ENCODE measurements at places on chromosomes 2 and 18.

- no peak for DNase-seq
Observed at GRCh38 chr2:36889795-36890194, 76.5 kb downstream of the STRN start.

DNA sequence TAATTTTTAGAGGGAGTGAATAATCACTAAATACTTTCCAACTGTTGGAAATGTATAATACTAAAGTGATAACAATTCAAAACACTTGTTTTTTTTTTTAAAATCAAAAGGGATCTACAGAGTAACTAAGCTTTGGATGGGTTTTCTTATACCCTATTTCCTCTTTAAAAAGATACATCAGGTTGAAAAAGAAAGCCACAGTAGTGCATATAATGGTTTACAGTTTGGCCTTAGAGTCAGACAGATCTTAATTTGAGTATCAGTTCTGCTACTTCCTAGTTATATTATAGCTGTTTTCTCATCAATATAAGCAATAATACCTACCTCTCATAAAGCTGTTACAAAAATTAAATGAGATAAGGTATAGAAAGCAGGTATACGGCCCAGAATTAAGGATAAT is 28.5 kb downstream of the PSME4 start:
- DNase-seq, result no peak

GRCh38 chr2:40820319-40820718 is 368.4 kb upstream of the SLC8A1 start:
- no peak for DNase-seq

DNA sequence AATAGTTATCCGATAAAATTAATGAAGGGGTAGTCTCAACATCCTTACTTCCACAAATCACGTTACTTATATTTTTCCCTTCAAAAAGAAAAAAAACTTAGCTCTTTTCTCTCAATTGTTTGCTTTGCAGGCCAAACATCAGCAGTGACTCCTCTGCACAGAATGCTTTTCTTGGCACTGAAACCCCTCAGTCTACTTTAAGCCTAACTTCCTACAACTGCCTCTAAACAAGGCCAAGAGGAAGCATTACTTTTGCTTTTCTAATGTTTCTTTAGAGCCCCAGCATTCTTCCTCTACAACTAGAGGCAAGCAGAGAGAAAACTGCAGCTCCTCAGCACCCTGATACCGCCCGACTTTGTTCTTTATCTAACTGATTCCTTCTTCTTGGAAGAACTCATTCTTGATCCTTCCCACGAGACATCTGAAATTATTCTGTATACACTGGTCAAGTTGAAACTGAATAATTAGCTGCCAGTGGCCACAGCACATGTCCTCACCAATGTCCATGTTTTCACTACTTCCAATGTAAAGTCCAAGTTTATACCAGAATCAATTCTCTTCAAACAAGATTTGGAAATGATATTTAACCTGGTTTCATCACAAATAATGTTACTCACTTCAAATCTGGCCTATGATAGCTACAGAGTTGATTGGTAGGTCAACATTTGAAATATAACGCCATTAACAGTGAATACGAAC is 55.3 kb downstream of the DTNB start:
- no peak for DNase-seq

DNA sequence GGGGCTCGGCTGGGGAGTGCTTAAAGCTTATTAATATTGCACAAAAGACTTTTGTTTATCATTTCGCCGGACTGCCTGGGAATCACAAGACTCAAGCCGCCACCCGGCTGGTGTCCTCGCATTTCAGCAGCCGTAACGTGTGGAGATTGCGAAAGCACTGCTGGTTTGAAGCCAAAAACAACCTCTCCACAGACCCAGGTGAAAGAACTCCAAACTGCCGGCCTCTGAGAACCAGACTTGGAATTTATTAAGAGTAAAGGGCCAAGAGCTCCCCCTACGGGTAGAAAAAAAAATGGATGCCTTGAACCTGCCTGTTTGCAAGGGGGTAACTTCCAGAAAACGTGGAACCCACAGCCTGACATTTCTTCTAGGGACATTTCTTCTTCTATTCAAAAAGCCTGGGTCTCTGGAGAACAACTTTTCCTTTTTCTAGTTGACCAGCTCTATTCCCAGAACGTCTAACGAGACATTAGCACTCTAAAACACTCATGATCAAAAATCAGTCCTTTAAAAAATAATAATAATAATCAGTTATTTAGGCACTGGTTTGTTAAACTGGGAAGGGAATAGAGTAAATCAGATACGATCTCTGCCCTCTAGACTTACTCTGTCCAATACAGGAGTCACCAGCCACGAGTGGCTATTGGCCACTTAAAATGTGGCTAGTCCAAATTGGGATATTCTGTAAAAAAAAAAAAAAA is 216.3 kb downstream of the C1D start:
- DNase-seq, result peak; percentile 81

GRCh38 chr18:22829781-22830180 is 103.3 kb upstream of the RBBP8 start:
- DNase-seq, result no peak

- no peak for DNase-seq
Observed at GRCh38 chr2:168614172-168615018, 158.3 kb downstream of the CERS6 start.

GRCh38 chr2:47070920-47071824 is 83.9 kb downstream of the STPG4 start:
- DNase-seq, result no peak

Data from spinal cord (tissue), 10 donors.